T-helper 17 cell (primary cell): ENCODE measurements at places on chromosomes 2 and 18. TPM values are rescaled to one million over a fixed set of nuclear protein-coding genes. Genes with fewer than 3 reads are reported as not detected.
A peak's percentile ranks its signal among the peaks of the same experiment; 100 is the strongest.

DNA sequence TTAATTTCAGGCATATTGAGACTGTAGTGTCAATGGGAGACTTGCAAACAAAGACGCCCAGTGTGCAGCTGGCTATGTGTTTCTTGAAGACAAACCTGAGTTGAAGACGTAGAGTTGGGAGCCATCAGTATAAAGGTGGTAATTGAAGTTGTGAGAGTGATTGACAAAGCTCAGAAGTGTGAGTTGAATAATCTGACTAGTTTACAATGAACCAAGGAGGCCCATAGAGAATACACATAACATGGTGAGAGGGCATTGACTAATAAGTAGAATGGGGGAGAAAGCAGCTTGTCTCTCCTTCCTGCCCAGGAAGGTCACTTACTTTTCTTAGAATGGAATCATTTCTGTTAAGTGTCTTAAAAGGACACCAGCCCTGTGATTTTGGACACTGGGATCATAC is 14.1 kb downstream of the SP110 start:
- no peak for DNase-seq

GRCh38 chr18:25876330-25876948 is 214.0 kb downstream of the SS18 start:
- DNase-seq = no peak

DNA sequence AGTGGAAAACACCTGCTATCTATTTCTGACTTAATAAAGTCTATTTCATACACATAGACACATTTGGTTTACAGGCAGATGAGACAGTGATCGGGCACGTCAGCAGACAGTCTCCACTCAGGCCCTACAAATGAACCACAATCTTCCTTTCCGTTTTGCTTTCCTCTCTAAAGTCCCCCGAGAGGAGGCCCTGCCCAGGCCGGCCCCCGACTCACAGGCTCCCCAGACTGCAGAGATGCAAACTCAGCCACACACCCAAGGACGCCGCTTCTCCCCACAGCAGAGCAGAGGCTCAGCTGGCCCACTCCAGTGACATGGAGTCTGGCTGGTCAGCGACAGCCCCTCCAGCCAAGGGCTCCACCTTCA is 9.3 kb upstream of the MTERF4 start:
- DNase-seq = no peak

GRCh38 chr18:5890331-5891183 is 4.8 kb downstream of the TMEM200C start:
- DNase-seq = no peak

- no peak for DNase-seq
Measured at GRCh38 chr2:138440759-138441158, 60.8 kb upstream of the SPOPL start.

DNA sequence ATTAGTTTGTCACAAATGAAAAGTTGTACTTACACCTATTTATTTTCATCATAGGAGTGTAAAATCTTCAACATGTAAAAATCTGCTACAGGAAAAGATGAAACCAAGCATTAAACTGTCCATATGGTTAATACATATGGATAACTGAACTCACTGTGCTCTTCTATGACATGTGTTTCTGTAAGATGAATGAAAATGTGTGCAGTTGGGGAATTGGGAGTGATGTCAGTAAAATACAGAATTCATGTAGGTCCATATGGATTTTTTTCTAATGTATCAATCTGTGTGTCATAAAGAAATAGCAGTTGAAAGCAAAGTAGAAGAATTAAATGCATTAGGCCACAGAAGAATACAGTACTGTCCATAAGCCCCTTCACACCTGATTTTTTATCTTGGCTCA is 178.4 kb upstream of the COL3A1 start:
- DNase-seq = no peak

GRCh38 chr2:215241791-215242305 is 70.0 kb upstream of the ATIC start:
- no peak for DNase-seq

DNA sequence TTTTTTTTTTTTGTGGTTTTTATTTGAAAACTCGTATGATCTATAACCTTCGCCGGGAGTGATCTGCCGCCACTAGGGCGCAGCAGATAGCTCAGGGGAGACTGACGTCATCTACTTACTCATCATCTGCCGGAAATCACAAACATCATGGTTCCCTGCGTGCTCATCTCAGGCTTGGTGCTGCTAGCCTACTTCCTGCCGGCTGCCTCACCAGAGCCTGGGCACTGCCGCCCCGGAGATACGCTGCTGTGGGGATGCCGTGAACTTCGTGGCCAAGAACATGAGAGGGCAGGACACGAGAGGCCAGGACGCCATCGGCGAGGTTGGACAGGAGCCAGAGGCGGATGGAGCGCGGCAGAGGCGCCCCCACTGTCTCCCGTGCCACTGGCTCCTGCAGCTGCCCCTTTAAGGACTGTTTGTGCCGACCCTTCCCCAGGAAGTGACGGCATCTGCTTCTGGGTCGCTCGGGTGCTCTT is 68.8 kb downstream of the DOK6 start:
- peak; percentile 16 for DNase-seq

GRCh38 chr2:97747716-97748115 is 34.3 kb downstream of the ZAP70 start:
- DNase-seq = no peak

- no peak for DNase-seq
Measured at GRCh38 chr2:25132299-25132635, 36.1 kb downstream of the POMC start.

DNA sequence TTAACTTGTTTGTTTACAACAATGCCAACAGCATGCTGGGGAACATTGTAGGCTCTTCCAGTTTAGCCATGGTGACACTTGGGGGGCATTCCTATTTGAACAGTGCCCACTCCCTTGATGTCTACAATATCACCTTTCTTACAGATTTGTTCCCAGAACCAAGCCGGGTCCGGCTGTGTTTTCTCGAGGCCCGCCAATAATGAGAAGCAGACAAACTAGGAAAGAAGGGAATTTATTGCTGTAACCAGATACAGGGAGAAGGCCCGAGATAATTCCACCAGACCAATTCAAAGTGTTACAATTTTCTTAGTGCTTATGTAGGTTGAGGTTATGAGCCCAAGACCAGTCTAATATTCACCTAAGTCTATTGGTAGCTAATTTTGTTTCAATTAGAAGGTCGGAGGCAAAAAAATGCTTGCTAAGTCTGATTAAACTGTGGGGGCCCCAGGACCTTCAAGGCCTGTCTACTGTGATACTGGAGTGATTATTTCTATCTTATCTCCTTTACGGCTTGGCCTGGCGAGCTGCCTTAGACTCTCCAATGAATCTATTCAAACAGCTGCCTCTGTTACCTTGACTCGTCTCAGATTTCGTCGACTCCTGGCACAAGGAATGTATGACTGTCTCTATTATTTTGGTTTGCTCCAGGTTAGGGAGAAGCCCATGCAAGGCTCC is 59.1 kb upstream of the PSME4 start:
- no peak for DNase-seq

DNA sequence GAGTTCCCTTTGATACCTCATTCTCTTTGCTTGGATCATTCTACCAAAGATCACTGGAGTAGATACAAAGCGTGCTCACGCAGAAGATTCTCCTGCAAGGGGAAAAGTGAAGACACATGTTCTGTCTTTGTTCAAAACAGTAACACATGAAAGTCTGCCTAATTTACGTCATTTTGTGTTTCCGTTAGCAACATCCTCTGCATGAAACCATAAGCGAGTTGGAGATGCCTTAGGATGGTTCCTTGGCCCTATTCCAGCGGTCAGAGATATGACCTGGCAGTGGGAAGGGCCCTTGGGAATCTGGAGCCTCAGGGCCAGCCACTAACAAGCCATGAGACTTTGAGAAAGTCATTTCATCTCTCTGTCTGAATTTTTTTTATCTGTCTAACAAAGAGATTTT is 180.9 kb upstream of the TWIST2 start:
- DNase-seq = no peak

DNA sequence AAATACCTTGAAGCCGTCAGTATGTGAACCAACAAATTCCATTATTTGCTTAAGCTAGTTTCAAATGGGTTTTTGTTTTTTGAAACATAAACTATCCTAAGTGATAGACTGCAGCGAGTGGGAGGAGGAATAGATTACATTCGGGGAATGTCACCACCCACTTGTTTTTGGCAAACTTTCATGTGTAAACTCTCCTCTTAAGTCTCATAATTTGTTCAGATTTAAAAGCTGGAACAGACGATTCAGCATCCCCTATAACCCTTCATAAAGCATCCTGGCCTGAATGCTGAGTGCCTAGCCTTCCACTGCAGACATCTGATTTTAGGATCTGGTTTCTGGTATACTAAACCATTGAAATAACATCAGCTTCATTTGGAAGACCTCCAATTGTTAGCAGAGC is 51.0 kb downstream of the CPO start:
- DNase-seq = no peak

DNA sequence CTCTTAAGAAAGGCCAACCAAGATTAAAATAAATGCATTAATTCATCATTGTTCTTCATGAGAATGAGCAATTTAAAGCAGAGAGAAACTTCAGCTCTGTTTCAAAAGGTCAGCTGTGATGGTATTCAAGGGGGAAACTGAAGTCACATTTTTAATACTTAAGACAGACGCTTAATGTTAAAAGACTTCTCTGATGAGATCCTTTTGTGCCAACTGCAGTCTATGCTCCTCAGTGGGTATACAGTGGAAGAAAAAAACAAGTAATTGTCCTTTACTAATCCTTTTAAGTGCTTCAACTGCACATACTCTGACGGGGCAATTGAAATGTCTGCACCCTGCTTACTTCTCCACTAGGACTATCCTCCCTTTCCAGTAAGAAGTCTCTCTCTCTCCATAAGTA is 309.7 kb downstream of the GULP1 start:
- DNase-seq = no peak

DNA sequence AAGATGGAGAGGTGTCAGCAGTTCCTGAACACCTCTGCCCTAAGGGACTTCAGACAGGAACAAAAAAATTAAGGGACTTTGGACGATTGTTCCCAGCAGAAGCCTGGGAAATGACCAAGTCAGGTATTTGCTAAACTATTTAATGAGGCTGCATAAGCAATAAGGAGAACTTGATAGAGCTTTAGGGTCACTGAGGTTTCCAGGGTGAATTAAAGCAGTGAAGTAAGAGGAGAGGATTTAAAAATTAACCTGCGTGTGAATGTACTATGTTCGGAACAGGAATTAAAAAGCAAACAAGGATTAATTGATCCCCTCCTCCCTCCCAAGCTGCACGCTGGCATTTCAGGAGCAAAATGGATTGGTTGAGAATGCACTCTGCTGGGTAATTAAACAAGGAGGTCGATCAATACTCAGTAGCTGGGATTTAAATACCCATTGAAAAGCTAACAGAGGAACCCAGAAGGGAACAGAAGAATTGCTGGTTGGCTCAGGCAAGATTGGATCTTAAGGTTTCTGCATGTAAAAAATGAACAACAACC is 157.2 kb downstream of the RNF152 start:
- no peak for DNase-seq

DNA sequence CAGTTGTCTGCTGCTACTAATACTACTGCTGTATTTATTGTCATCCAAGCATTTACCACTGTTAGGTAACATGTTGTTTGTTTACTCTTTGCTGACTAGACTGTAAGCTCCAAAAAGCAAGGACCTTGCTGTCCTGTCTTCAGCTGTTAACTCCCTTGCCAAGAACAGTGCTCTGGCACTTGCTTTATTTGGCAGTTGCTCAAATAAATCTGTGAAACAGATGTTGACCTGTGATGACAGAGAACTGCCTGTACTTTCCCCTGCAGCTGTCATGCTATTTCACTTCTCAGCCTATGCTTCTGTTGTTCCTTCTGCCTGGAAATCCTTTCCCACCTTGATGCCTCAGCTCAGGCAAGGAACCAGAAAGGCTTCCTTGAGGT is 181.2 kb downstream of the ATAD2B start:
- no peak for DNase-seq

DNA sequence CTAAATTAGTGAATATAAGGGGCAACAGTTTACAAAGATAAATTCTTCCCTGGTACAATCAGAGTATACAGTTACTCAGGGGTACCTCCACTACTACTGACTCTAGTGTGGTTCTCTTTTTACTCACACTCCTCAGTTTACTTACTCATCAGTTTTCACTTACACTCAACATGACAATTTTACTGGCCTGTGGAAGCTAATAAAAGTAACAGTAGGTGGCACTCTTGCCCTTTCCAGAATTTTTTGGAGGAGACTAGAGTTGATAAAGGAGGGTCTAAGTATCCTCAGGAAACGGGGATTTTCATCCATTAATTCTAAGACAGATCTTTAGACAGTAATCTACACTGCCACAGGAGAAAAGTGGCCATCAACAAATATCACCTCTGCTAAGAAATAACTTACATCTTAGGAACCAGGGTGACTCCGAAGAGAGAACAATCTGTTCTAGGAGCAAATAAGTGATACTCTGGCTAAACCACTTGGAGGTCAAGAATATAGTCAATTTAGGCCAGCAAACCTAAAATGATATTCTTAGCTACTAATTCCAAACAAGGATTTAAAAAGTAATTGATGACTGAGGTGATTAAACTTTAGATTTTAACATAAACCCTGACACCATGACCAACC is 61.3 kb downstream of the ATL2 start:
- no peak for DNase-seq

GRCh38 chr18:45548614-45549013 is 66.7 kb upstream of the SLC14A2 start:
- no peak for DNase-seq

GRCh38 chr2:178280244-178280852 is 86.0 kb downstream of the OSBPL6 start:
- DNase-seq = no peak

GRCh38 chr2:70680735-70681134 is 87.3 kb downstream of the ADD2 start:
- no peak for DNase-seq

GRCh38 chr2:212037062-212037461 is 501.5 kb downstream of the ERBB4 start:
- no peak for DNase-seq

DNA sequence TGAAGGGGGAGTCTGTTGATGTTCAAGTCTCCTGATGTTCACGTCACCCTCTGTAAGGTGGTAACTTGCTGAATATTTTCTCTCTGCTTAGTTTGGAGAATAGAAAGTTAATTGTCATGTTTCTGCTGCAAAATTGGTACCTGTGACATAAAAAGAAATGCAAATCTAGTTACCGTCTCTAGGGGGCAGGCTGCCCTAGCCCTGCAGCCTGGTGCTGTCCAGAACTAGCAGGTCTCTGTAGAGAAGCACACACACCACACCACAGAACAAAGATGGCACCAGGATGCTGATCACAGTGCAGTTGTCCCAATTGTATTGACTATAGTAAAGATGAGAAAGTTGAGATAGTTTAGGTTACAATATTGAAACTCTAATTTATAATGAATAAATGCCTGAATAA is 47.0 kb downstream of the SLC9A4 start:
- no peak for DNase-seq

- no peak for DNase-seq
Measured at GRCh38 chr2:233436191-233436581, 81.9 kb downstream of the DGKD start.

LRP1B gene
- not detected for total RNA-seq

RESP18 gene
- not detected for total RNA-seq

SLC38A11 gene
- total RNA-seq = 1.6 TPM

IL18R1 gene
- total RNA-seq = 31.7 TPM

POTEC gene
- total RNA-seq = not detected

CKAP2L gene
- total RNA-seq = 0.97 TPM

ADD2 gene
- total RNA-seq = 0.34 TPM

LRP2 gene
- not detected for total RNA-seq
